ENCODE measurements at places on chromosomes 12 and 14.

DNA sequence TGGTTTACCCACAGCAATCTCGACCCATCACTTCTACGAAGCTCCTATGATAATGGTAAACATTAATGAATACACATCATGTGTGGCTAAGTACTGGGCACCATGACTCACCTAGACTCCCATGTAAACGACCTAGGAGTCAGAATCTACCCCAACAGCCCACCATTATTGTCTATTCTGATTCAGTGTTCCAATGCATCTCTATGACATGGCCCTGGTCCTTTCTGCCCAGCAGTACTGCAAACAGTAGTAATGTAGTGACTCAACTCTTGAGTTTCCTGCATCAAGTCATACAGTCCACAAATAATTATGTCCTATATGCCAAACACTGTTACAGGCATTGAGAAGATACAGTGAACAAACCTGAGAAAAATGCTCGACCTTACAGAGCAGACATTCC is 14.6 kb downstream of the GTF2A1 start:
- H3K4me3 ChIP-seq = no peak overlapping the region
- H3K27me3 ChIP-seq = no peaks in the 10 kb centered on the region
- peaks cover 6% of the 10 kb centered on the region for H3K4me1 ChIP-seq
- DNase-seq = no peak

DNA sequence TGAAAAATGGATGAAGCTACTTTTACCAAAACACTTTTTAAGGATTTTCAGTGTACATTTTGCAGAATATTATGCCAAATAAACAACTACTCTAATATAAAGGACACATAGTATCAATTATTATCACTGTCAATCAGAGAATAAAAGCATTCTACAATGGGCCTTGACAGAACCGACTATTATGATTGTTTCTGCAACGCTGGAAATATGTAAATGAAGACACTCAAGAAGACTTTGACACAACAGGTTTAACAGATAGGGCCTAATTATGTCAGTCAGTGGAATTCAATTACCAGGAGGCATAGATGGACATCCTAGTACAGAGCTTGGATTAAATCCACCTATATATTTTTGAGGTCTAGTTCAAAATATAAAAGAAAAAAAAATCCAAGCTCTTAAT is 58.7 kb upstream of the SOX5 start:
- H3K36me3 ChIP-seq = no peaks in the 10 kb centered on the region
- no peak overlapping the region for H3K4me3 ChIP-seq
- H3K27ac ChIP-seq = no peak overlapping the region
- H3K27me3 ChIP-seq = no peaks in the 10 kb centered on the region
- H3K4me1 ChIP-seq = no peaks in the 10 kb centered on the region
- no peak for DNase-seq

DNA sequence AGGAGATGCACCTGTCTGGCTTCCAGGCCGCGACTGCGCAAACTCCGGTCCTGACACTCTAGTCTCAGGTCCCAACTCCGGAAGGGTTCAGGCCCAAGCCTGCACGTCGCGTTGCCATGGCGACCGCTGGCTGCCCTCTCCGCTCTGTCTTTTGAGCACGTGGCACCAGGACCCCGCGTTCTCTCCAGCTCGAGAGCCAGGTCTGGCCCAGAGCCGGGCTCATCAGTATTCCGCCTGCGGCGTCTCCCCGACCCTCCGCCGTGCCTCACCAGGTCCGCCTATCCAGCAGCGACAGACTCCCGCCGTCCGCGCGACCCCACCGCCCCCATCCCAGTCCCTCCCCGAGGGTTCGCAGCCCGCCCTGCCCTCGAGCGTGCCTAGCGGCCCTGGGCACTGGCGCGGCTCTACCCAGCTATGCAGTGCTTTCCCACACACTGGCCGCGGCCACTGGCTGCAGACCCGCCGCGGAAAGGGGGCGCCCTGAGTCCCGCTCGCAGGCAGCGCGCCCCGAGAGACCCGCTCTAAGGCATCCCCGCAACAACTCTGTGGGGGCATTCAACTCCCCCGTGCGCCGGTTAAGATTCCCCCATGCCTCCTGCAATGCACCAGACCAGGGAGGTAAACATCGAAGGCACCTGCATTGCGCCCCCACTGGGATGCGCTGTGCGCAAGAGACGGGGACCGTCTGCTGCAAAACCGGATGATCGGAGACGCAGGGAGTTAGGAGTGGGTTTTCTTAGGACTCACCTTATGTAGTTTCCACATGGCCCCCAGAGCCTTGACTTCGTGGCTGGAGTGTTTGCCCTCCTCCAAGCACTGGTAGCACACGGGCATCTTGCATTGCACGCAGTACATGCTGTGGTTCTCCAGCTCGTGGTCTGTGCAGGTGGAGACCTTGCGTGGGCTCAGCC is 1.3 kb downstream of the TRIM9 start:
- peaks cover 58% of the 10 kb centered on the region for H3K27me3 ChIP-seq
- H3K4me1 ChIP-seq = peaks cover 26% of the 10 kb centered on the region
- DNase-seq = peak; percentile 68
- H3K36me3 ChIP-seq = no peaks in the 10 kb centered on the region
- H3K27ac ChIP-seq = no peak overlapping the region

GRCh38 chr12:44847888-44848702 is 28.0 kb downstream of the NELL2 start:
- DNase-seq = peak; percentile 82
- H3K36me3 ChIP-seq = peaks cover 18% of the 10 kb centered on the region
- peak overlapping the region; percentile 93 for H3K27ac ChIP-seq
- peaks cover 84% of the 10 kb centered on the region for H3K4me1 ChIP-seq

Measured in activated naive CD4-positive, alpha-beta T cell treated with anti-CD3 and anti-CD28 coated beads, Interleukin-2, amount 10 ng/mL, durations not matched to agents 7 days and 5 days (primary cell).